NCI-H524 treated with DMSO at 0.1 percent for 48 hours (cell line): ENCODE measurements at places on chromosomes 16 and 17.

- DNase-seq = no peak
These were observed 16.8 kb downstream of the PITPNC1 start for GRCh38 chr17:67393809-67394397.

GRCh38 chr16:2853531-2854073 lies 4.4 kb downstream of the PRSS22 start:
- no peak for DNase-seq

GRCh38 chr17:73900516-73900915 lies 256.3 kb upstream of the SDK2 start:
- no peak for DNase-seq

DNA sequence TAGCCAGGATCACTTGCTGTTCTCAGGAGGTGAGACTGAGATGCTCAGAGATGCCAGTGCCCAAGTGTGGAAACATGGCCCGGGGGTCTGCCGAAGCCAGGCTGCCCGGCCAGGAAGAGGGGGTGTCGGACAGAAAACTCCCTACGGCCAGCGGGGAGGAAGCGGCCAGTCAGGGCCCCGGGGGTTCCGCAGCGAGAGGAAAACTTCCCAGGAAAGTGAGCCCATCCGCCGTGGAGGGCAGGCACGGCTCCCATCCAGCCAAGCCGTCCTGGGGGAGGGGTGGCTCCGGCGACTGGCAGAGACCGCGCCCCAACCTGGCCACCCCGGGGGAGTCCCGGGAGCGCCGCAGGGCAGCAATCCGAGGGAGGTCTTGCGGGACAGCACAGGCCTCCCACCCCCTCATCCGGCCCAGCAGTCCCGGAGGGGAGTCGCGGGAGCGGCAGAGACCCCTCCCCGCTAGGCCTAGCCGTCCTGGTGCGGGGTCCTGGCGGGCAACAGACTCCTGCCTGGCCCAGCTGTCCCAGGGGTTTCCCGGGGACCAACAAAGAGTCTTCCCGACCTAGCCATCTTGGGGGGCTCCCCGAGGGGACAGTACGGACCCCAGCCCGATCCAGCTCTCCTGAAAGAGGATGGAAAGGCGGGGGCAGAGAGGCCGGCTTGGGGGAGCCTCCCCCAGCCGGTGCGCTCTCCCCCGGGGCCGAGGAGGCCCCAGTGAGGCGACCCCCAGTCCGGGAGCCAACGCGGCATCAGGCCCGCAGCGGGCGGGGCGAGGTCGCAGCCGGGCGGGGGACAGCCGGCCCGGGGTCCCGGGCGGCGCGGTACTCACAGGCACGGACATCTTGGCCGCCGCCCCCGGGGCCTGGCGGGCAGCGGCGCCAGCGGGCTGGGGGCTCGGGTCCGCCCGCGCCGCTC lies 13.8 kb upstream of the BCAR1 start:
- DNase-seq = no peak

- DNase-seq = no peak
These were observed 6.9 kb downstream of the DOK4 start for GRCh38 chr16:57479205-57479975.

DNA sequence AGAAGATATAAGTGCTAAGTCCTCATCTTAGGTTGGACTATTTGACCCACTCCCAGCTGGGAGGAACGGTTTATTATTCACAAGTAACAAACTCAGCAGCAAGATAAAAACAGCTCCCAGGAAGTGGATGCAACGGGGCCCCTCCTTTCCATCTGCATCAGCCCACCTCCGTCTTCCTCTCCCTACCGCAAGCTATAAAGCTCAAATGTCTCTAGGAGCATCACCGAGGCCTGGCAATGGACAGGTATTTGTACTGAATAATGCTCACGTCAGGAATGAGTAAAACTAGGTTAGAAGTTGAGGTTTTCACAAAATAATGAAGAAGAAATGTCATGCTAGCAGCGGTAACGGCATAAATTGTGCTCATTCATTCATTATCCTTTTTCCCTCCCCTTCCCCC lies 408.7 kb upstream of the PSMD7 start:
- no peak for DNase-seq
